GOT3 (cell line): ENCODE measurements at places on chromosomes 4 and X.

GRCh38 chr4:16858275-16858752 lies 40.1 kb downstream of the LDB2 start:
- no peak for DNase-seq

- no peak for DNase-seq
Observed at GRCh38 chr4:73066445-73066844, 3.1 kb downstream of the COX18 start.

DNA sequence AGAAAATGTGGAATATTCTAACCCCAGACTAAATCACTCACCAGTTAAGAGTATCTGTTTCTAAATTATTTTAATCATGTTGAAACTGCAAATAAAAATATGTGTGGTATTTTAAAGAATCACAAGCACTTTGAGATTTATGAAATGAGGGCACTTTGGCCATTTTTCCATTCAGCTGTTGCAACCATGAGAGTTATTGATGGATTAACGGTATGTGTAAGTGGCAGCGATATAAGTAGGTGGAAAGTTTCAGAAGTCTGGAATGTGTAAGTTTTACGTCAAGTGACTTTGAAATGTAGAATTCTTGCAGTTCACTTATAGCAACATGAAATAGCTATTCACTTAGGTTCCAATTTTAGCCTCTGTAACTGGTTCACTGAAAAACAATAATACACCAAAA lies 905.1 kb upstream of the SLIT2 start:
- DNase-seq = no peak

- DNase-seq = peak; percentile 4
Observed at GRCh38 chrX:107571296-107571998, 56.9 kb upstream of the PRPS1 start.

GRCh38 chrX:105495376-105495775 lies 274.9 kb upstream of the TEX13A start:
- no peak for DNase-seq

DNA sequence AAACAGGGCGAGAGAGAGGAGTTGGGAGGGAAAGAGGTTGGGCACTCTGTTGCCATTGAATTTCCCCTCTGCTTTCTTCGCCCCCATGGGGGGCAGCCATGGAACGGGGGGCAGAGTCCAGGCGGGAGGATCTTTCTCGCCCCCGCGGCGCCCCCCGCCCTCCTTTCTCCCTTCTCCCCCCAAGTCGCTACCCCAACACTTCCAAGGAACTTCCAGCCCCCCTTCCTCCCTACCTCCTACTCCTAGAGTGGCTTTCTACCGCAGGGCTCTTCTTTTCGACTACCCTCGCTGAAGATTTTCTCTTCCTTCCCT lies 594 bp upstream of the STAG2 start:
- no peak for DNase-seq

GRCh38 chrX:148443216-148443615 lies 57.2 kb upstream of the AFF2 start:
- DNase-seq = no peak

DNA sequence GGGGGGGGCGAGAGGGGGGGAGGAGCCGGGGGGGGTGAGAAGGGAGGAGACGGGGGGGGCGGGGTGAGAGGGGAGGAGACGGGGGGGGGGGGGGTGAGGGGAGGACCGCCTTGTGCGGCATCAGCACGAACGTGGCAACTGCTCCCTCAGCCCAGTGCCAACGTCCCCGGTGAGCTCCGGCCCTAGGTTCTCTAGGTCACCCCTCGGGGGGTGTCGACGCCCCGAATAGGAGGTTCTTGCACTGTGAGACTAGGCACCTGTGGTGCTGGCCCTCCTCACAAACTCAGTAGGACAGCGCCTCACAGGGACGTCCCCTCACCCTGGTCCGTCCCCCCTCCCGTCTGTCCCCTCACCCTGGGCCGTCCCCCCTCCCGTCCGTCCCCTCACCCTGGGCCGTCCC lies 21.5 kb upstream of the GTPBP6 start:
- no peak for DNase-seq

DNA sequence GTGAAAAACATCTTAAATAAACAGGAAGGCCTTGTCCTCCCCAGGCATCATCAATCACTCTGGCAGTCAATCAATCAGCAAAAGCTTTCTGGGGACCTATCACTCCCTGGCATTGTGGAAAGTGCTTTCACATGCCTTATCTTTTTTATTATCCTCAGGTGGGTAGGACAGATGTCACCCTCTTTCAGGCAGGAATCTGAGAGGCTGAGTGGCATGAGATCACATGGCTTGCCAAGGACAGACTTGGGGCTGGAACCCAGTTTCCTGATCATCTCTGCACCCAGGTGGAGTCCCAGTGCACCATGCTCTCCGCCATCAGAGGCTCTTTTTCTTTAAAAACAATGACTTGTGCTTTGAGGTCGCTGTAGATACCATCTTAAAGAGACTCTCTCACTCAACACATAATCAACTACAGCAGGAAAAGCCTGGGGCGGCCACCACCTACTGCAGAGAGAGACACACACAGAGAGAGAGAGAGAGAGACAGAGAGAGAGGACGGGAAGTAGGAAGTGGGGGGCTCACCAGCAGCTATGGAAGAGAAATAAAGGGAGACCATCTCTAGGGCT lies 282.7 kb downstream of the PTTG2 start:
- no peak for DNase-seq

DNA sequence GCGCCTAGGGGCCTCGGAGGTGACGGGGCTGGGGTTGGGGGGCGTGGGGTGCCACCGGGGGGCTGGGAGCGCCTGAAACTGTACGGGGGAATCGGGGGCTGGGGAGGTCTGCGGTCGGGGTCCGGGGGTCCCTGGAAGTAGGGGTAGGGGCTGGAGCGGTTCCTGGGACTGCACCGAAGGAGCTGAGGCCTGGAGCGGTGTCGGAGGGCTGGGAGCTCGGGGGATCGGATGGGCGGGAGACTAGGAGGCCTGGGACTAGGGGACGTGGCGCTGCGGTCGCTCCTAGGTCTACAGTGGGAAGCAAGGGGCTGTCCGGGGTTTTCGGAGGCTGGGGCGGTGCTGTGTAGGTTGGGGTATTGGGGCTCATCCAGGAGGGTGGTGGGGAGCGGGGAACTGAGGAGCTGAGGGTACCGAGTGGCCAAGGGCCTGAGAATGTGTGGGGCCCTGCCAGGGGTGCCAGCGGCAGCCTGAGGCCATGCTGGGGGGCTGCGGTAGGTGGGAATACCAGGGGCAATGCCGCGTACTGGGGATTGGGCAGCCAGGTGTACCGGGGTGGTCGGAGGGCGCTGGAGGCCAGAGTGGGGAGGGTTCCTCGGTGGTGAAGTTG lies 562 bp downstream of the AKAP17A start:
- DNase-seq = no peak

DNA sequence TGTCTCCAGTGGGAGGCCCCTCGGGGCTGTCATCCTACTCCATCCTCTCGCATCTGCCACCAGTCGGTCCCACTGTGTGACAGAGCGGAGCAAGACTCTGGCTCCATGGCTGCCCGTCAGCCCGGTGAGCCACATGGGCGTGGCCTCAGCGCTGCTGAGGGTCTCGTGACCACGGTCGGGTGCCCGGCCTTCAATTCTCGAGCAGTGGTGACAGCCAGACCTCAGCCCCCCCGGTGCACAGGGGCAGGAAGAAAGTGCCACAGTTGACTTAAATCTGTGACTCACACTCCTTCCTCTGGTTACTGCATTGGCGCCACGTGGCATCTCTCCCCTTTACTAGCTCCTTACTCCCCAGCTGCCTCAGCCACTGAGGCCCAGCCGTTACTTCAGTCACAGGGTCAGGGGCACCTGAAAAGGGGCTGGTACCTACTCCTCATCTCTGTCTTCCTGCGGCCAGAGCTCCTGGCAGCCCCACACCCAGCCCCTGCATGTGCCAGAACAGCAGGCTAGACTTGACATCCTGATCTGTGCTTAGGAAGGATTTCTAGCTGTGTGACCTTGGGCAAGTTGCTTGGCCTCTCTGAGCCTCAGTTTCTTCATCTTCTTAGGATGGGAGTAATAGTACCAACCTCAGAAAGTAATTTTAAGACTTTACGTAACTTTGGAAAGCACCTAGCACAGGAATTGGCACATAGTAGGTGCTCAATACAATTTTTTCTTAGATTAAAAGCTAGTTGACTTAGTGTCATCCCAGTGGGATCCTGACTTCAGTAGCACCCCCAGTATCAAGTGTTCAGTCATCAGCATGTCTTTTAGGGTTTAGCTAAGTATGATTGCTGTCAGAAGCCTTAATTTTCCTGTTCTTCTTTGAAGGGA lies 66.1 kb downstream of the TNIP2 start:
- DNase-seq = no peak

- DNase-seq = no peak
Observed at GRCh38 chrX:41389311-41389888, 55.4 kb downstream of the DDX3X start.

DNA sequence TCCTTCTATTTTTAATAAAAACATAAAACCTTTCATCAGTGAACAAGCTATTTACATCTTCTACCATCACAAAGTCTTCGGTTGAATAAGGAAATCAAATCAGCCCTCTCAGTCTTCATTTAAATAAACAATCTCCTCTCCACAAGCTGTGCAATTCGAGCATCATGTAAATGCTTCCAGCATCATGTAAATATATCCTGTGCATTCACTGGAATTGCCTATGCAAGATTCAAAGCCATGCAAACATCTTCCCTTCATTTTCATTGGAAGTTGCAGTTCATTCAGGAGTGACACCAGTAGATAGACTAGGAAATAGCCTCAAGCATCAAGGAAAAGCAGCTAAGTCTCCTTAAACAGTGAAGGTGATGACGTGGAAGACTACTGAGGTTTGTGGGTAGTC lies 77.7 kb upstream of the PCDH19 start:
- no peak for DNase-seq

DNA sequence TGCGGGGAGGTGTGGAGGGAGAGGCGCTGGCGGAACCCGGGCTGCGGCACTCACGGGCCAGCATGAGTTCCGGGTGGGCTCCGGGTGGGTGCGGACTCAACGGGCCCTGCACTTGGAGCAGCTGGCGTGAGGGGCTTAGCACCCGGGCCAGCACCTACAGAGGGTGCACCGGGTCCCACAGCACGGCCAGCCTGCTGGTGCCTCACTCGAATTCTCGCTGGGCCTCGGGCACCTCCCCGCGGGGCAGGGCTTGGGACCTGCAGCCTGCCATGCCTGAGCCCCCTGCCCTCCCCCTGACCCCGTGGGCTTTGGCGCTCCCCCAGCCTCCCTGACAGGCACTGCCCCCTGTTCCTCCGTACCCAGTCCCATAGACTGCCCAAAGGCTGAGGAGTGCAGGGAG lies 10.8 kb upstream of the CAMK2D start:
- DNase-seq = no peak

GRCh38 chr4:139403462-139403861 lies 50.5 kb upstream of the RAB33B start:
- DNase-seq = no peak

DNA sequence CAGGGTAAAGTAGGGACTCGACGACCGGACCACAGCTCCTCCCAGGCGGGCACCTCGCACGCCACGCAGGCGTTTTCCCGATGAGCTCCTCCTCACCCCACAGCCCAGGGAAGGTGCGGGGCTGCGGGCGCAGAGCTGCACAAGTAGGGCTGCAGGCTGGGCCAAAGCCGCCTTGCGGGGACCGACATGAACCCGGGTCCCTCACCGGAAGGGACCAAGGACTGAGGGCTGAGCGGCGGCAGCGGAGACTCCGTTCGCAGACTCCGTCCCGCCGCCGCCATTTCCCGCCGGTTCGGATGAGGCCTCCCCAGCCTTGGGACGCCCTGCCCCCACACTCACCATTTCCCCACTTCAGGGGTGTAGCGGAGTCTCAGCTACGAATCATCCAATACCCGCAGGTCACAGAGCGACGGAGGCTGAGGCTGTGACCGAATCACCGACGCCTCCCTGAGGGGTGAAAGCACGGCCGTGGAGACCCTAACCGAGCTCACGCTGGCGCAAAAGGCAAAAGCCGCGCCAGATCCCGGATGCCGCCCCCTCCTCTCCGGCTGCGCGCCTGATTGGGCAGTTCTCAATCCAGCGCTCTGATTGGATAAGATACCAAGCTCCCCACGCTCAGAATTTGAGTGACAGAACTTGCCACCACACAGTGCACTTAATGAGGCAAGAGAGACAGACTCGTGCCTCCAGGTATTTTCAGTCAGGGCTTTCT lies at the start of gene ZNF732:
ZNF732 (minus strand) TSS at position 506 of the 712 bp plus-strand sequence; CDS start at position 342, 164 bp downstream.
- DNase-seq = no peak

GRCh38 chrX:148498067-148498466 lies 2.4 kb upstream of the AFF2 start:
- no peak for DNase-seq

- no peak for DNase-seq
Observed at GRCh38 chr4:107815158-107815557, 9.6 kb upstream of the SGMS2 start.

GRCh38 chr4:150215601-150216000 lies 137.4 kb downstream of the DCLK2 start:
- no peak for DNase-seq

DNA sequence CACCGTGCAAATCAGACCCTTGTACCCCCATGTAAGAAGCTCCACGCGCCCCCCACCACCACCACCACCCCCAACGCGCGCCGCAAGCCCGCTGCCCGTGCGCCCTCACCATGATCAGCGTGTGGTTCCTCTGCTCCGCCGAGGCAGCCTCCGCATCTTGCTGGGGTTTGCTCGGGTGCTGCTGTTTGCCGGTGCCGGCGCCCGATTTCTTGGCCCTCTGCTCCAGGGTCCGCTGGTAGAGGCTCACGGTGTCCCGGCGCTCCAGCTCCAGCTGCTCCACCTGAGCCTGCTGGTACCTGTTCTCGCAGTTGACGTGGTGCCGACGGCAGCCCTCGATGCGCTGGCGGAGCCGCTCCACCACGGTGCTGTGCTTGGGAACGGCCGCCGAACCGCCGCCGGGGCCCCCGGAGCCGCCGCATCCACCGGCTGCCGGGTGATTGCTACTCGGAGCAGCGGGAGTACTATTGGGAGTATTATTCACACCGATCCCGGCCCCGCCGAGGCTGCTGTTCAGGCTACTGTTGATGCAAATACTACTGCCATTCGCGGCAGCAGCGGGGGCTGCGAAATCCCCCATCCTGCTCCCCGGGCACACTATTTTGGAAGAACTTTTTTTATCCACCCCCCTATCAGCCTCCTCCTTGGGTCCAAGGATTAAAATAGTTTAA lies 1.1 kb downstream of the MAML3 start:
- DNase-seq = no peak

GRCh38 chr4:26863512-26863911 lies 2.9 kb downstream of the STIM2 start:
- no peak for DNase-seq

- DNase-seq = no peak
Observed at GRCh38 chr4:5220028-5220427, 168.7 kb downstream of the STK32B start.
